ENCODE measurements at places on chromosomes 3 and 15.

DNA sequence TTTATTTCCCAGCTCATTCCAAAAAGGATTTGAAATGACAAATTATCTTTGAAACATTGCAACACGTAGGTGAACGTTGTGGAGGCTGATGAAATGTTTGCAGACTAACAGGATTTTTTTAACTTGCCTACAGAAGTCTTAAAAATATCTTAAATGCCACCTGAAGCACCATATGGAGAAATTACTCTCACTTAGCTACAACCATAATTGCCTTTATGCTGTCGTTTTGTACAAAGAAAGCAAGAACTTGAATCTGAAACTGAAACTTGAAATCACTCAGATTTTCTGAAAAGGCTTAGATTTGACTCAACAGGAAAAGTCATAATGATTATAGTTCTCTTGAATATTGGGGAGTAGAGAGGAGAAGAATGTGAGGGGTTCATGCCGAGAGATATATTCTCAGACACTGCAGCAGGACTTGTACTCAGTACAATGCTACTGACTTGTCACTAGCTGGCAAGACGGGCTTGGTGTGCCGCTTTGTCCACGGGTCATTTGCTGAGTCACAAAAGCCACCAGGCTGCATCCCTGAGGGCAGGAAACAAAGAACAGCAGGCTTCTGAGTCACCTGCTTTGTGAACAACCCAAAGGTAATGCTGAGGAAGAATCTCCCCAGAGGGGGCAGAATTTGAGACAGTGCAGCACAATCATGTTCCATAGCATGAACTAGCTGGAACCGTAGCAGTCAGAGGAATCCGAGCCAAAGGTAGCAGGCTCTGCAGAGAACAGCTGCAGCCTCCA lies 7.1 kb upstream of the FMN1 start:
- DNase-seq: peak; percentile 35

- peak; percentile 82 for DNase-seq
Measured at GRCh38 chr3:24773798-24774197, 279.1 kb upstream of the THRB start.

GRCh38 chr3:35200056-35200455 lies 439.3 kb upstream of the ARPP21 start:
- no peak for DNase-seq

GRCh38 chr3:99747915-99748314 lies 69.7 kb upstream of the CMSS1 start:
- peak; percentile 6 for DNase-seq

- no peak for DNase-seq
Measured at GRCh38 chr3:197901626-197902025, 48.4 kb upstream of the RPL35A start.

GRCh38 chr3:146222204-146223046 lies 28.5 kb downstream of the PLSCR4 start:
- DNase-seq: no peak

Data from NCI-H524 (cell line).